ENCODE measurements at places on chromosomes 5 and 9.
A peak's percentile ranks its signal among the peaks of the same experiment; 100 is the strongest.

DNA sequence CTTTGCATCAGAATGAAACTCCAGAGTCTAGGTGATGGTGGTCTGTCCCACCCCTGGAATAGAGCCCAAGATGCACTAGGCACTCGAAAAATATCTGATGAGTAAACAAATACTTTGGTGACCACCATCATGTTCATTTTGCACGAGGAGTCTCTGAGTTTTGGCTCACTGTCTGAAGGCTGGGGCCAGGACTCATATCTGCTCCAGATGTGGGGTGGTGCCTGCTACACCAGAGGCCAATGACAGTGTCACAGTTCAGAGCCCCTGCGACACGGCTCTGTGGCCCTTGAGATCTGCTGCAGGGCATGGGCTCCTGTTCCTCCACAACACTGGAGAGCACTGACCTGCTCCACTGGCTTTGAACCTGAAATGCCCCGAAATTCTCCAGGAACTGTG lies 164.6 kb downstream of the ROR2 start:
- no peak for DNase-seq

DNA sequence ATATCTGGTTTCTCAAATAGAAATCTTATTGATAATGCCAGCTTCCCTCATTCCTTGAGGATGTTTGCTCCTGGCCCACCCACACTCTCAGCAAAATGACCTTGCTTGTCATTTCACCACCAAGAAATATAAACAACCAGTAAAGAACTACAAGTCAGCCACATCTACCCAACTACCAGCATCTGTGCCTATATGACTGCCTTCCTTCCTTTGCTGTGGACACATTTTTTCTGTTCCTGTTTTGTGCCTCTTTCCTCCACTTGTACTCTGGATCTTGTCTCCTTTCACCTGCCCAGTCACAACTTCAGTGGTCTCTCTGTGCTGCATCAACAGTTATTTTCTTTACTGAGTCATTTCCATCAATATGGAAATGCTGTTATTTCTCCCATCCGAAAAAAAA lies 20.3 kb downstream of the KIF2A start:
- no peak for DNase-seq

DNA sequence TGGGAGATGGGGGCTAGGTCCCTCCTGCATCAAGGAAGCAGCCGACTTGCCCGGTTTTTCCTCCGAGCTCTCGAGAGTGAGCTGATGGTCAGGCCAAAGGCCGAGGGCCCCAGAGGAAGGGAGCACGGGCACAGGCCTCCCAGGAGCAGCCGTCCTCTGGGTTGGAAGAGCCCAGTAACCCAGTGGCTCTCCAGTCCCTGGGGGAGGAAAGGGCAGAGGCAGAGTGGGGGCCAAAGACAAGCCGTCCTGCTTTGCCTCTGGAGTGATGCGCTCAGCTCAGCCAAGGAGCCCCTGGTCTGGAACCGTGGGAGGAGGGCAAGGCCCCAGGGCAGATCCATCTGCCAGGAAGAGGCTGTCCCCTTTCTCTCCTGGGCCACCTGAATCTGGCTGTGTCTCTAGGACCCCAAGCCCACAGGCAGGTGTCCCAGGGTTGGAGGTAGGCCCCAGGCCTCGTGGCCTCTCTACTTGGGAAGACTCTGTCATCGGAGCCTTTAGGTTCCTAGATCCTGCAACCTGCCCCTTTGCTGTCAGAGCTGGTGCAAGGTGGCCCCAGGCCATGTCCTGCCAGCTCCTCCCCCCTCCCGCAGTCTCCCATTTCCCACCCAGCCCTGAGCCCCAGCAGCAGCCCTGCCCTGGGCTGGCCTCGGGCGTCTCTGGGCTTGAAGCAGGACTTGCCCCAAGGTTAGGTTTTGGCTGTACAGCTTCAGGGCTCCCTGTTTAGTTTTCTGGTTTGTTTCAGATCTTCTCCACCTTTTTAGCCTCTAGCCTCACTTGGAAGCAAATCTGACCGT lies 224.1 kb downstream of the CACNA1B start:
- no peak for DNase-seq

DNA sequence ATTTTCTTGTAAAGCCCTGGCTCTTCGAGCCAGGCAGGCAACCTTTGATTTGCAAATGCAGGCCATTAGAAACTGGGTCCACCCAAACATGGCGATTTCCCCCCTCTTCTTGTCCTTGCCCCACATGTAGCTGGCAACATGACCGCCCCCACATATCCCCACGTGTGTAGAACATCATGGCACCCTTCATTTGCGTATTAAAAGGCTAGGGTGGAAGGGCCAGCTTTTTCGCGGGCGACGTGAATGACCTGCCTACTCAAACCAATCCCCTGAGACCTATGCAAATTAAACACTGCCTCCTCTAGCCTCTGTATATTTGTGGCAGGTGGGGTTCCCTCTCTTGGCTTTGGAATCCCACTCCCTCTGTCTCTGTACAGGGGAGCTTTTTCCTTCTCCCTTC lies 107.0 kb upstream of the CLINT1 start:
- DNase-seq, result no peak

DNA sequence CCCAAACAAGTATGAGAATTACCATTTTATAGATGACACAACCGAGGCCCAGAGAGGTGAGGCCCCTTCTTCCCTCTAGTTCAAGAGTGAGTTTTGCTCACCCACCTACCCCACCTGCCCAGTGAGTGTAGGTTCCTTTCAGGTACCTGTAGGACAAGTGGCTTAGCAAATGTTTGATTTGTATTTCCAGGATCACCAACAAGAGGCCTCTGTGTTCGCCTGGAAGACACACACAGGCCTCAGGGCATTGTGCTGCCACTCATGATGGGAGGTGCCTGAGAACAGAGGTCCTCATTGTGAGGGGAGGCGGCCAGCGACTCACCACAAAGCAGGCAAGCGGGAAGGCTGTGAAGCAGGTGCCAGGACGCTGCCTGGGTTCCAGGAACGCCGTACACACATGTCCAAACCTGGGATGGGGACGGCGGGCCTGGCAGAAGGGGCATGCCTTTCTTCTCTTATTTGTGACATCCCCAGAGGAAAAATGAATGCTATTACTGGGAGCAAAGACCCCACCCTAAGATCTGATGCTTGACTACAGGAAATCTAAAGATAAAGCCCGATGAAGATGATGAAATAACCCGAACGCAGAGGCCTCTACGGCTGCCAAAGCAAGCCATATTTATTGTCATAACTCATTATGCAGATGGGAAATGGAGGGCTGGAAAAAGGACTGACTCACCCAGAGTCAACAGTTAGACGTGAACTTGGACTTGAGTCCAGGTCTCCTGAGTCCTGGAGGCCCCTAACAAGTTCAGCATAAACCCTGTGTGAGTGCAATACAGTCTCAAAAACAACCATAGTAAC lies 60.2 kb upstream of the SLC25A51 start:
- peak; percentile 78 for DNase-seq

GRCh38 chr9:105141146-105141975 lies 103.1 kb upstream of the SLC44A1 start:
- DNase-seq, result no peak

DNA sequence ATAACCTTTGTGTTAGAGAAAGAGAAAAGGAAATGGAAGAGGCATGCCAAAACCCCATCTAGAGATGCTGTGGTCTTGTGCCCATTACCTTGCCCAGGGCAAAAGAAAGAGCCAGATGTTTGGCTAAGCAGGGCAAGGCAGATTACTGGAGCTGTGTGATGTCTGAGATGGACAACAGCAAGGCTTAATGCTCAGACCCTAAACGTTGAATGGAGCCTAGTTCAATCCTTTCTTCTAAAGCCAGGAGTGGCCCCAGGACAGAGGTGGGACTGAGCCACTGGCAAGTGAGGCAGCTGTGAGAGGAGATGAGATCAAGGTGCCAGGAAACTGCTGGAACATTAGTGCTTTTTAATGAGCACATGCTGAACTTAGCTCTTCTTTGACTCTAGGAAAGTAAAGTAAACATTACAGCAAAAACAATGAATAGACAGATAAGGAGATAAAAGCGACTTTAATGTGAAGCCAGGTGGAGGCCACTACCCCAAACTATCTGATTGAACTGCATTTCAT lies 143.0 kb upstream of the EGFLAM start:
- DNase-seq, result no peak

DNA sequence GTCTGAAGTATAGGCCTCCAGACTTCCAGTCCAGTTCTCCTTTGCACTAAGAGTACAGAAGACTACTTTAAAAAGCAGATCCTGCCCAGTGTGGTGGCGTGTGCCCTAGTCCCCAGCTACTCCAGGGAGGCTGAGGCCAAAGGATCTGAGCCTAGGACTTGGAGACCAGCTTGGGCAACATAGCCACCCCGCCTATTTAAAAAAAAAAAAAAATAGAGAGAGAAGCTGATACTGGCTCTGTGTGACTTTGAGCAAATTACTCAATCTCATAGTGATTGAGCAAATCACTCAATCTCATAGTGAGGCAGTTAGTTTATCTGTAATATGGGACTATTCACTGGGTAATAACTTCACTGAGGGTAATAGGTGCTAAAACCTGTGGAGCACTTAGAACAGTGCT lies 43.6 kb upstream of the KDM4C start:
- DNase-seq, result no peak

GRCh38 chr9:12697719-12698118 lies 4.5 kb downstream of the TYRP1 start:
- no peak for DNase-seq

- DNase-seq, result no peak
These were observed 16.2 kb downstream of the GDF9 start for GRCh38 chr5:132850066-132850465.

GRCh38 chr5:134892926-134893325 lies 12.0 kb upstream of the PCBD2 start:
- DNase-seq, result no peak

DNA sequence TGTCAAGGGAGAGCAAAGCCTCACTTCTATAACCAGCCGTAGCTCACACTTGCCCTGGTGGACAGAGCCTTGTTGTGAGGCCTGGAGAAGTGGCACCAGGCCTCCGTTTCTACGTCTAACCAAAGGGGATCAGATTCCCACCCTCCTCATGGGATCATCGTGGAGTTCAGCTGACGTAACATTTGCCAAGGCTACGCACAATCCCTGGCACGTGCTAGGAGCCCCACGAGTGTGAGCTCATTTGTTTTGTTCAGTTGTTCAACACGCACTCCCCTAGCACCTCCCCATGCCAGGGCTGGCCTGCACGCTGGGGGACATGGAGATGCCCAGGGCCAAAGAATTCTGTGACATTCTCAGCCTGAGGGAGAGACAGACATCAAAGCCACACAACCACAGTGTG lies 23.1 kb downstream of the ADGRD2 start:
- DNase-seq, result no peak

GRCh38 chr9:16030528-16031185 lies 477.8 kb downstream of the CCDC171 start:
- DNase-seq, result no peak

DNA sequence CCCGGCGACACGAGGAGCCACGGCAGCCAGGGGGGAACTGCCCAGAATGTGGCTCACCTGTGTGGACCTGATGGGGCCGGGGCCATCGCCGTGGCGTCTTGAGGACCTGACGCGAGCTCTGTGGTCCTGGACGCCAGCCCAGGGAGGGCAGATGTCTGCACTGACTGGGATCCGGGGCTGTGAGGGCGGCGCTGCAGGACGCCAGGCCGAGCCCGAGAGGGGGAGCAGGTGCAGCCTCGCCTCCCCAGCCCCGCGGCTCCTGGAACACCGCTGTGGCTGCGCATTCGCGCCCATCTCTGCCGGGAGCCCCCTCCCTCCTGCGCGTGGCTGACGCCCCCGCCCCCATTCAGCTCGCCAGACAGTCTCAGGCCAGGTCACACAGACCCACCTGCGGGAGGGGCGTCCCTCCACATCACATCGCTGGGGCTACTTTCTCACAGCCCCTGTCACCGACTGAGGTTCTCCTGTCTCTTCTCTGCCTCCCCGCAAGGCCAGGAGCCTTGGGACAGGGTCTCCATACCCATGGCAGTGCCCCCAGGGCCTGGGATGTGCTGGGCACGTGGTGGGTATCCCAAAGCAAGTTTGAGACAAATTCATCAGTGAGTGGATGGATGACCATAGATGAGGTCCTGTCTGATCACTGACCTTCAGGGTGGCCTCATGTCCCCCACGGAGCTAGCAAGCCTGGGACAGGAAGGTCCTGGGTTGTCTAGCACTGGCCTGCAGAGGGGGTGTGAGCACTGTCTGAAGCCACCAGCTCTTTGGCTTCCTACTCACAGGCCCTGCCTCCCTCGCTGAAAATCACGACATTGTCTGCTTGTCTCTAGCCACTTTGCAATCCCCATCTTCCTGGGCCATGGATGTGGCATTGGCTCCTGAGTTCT lies 47.3 kb downstream of the RASGEF1C start:
- DNase-seq, result no peak

DNA sequence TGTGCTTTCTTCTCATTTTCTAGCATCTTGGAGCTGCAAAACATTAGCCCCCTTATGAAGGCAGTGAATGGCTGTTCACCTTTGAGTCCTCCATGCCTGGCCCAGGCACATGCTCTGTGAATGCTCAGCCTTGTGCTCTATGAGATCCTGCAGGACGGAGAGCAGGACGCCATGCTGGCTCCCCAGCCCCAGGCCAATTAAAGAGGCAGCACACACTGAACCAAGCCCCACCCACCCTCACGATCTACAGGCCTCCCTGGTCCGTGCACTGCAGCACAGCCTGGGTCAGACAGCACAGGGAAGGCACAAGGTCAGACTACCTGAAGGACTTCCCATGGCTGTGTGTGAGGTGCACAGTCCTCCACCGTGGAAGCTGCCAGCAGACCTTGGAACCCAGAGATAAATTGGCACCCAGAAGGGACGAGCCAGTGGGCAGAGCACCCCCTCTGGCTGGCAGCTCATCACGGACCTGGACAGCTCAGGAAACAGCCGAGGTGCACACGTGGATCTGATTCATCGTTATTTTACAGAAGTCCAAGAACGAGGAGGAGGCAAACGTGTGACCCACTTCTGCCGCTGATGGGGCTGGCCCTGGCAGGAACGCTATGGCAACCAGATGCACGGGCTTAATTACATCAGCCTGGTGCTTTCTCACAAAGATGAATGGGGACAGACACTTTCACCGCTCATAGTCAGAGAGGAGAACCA lies 59.5 kb downstream of the OLFM1 start:
- no peak for DNase-seq
